ENCODE measurements at places on chromosomes 6 and 20.
A peak's percentile ranks its signal among the peaks of the same experiment; 100 is the strongest.

- no peak for DNase-seq
Measured at GRCh38 chr6:166911248-166911677, 45.1 kb downstream of the RNASET2 start.

GRCh38 chr6:135261872-135262725 is 81.0 kb downstream of the MYB start:
- DNase-seq = no peak

DNA sequence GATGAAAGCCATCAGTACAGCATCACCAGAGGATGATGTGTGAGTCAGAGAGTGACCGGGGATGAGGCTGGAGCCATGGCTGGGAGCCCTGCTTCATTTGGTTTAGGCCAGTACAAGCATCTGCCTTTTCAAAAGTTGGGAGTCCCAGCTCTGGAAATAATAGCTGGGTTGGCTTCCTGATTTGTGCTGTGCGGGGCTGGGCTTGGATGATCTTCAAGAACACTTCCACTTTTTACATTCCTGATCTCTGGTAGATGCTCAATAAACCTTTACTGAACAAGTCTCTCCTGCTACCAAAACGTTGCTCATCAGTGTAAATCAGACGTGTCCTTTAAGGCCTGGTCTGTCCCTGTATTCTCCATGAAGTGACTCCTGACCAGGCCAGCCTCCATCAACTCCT is 44.1 kb upstream of the ADGRF4 start:
- no peak for DNase-seq

GRCh38 chr6:134331256-134331655 is 13.3 kb upstream of the SGK1 start:
- no peak for DNase-seq

DNA sequence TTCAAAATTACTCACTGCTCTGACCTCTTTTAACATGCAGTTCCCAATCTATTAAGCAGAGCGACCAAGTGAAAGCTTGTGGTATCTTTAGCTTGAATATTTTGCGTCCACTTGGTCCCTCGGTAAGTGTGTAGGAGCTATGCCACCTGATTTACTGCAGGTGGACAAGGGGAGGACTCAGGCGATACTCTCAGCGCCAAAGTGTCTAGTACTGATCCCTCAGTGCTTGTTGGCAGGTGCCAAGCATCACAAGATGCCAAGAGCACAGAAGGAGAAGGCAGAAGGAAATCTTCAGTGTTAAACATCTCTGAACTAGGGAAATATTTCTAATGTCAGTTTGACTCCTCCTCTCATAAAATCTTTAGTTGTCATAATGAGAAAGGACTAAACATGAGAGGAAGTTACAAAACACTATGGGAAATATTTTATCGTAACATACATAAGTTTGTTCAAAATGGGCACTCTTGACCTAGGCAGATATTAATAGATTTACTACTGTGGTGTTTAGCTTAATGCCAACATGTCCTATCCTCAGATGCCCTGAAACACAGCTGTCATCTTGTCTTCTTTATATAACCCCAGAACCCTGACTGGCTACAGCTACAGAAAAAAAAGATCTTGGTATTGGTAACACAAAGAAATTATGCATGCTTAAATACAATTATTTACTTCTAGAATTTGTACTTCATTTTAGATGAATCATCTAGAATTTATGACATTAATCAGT is 19.5 kb downstream of the NHLRC1 start:
- DNase-seq = no peak

- DNase-seq = no peak
Measured at GRCh38 chr6:4902363-4902762, 101.5 kb downstream of the RPP40 start.

DNA sequence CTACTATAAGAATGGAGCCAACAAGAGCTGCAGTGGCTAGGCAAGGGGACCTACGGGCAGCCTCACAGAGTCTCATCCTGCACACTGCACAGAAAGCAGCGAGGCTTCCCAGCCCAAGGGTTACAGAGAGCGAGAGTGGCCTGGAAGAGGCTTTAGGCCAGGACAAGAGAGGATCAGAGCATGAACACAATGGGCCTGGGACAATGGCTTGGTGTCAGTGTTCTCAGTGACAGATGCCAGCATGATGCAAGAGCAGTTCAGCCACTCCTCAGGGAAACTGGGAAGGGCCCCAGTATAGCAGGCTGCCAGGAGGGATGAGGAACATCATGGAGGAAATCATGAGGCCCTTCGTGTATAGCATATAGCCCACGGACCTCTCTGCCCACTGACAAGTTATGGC is 108.0 kb downstream of the NUS1 start:
- no peak for DNase-seq

- DNase-seq = no peak
Measured at GRCh38 chr20:40711079-40711478, 22.0 kb upstream of the MAFB start.

- no peak for DNase-seq
Measured at GRCh38 chr6:152404086-152404857, 232.9 kb downstream of the SYNE1 start.

- DNase-seq = peak; percentile 87
Measured at GRCh38 chr6:31114541-31114878, at the start of gene PSORS1C1. Gene PSORS1C1, plus strand, starts transcription at chr6:31114800. Its CDS starts 14,833 bp downstream, at chr6:31129633.

DNA sequence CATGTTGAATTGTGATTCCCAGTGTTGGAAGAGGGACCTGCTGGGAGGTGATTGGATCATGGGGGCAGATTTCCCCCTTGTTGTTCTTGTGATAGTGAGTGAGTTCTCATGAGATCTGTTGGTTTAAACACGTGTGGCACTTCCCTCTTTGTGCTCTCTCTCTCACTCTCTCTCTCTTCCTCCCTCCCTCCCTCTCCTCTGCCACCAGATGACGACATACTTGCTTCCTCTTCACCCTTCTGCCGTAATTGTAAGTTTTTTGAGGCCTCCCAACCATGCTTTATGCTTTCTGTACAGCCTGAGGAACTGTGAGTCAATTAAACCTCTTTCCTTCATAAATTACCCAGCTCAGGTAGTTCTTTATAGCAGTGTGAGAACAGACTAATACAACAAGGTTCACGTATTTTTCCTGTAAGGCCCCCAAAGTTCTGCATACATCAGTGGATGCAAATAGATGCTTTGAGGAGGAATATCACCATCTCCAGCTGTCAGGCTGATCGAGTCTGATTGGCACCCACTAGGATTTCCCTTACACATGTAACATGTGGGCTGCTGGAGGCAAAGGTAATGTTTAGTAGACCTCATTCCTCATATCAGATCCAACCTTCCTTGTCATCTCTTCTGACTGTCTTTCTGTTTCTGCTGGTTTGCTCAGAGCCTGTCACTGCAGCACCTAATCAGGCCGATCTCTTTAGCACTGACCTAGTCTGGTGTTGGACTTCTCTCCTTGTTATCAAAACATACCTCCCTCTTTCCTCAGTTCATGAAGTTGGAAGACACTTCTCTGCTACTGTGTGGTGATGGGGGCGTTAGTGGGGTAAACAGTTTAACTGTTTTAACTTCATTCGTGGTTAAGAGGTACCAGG is 54.3 kb upstream of the BACH2 start:
- DNase-seq = no peak

GRCh38 chr6:2756241-2756640 is 5.5 kb upstream of the MYLK4 start:
- DNase-seq = no peak

Data from H4 (cell line).